GM23338 (cell line): ENCODE measurements at places on chromosomes 1 and 21.

DNA sequence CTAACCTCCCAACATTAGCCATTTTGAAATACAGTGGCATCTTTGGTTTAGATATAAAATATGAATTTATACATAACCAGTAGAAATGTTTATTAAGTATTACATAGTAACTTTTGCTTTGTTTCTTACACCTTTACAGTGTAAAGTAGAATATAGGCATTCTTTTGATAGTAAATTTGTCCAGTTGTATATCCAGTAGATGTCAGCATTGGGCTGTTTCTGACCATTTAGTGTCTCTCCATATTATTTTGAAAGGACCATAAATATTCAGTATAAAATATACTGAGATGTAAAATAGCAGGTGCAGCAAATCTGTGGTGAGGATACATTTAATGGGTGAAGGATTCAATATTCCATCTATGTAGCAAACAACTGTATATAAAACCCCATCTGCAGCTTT lies 115.8 kb upstream of the ZRANB2 start:
- DNase-seq, result peak; percentile 6

DNA sequence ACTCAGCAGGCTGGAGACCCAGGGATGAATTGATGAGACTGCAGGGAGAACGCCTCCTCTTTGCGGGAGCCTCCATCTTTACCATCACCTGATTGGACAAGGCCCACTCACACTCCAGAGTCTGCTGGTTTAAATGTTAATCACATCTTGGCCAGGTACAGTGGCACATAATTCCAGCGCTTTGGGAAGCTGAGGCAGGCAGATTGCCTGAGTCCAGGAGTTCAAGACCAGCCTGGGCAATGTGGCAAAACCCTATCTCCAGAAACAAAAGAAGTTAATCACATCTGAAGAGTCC lies 121.8 kb upstream of the C1orf174 start:
- no peak for DNase-seq

DNA sequence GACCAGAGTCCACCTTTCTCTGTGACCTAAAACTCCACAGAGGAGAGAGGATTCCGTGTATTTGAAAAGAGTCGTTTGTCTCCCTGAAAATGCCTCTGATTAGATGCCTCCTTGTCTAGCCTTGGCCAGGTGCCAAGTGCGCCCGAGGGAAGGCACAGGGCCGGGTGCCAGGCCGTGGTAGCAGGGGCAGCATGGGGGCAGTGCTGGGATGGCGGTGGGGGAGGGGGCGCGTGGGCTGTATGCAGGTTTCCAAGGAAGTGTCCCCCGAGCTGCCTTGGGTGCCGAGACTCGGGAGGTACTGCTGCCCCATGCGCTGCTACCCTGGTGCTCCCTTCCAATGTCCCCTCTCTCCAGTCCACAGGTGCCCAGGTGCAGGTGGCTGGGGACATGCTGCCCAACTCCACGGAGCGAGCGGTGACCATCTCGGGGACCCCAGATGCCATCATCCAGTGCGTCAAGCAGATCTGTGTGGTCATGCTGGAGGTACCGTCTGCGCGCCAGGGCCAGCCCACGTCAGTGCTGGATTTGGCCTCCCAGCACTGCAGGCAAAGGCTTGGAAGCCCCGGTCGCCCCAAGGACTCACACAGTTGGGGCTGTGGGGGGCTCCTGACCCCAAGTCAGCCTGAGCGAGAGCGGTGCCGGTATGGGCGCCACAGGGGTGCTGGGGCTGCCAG lies 70.9 kb upstream of the COL6A1 start:
- DNase-seq, result no peak

- DNase-seq, result no peak
These were observed 7.9 kb downstream of the CRABP2 start for GRCh38 chr1:156697481-156697880.

- no peak for DNase-seq
These were observed 7.3 kb upstream of the KCNA10 start for GRCh38 chr1:110526201-110526780.

DNA sequence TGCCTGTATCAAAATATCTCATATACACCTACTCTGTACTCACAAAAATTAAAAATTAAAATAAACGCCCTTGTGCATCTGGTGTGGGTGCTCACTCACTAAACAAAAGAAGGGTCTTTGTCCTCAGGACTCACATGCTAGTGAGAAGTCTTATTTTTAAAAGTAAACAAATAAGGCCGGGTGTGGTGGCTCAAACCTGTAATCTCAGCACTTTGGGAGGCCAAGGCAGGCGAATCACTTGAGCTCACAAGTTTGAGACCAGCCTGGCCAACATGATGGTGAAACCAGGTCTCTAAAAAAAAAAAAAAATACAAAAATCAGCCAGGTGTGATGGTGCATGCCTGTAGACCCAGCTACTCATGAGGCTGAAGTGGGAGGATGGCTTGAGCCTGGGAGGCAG lies 51.5 kb downstream of the BCAR3 start:
- DNase-seq, result no peak

- no peak for DNase-seq
These were observed 40.9 kb upstream of the CAMK1G start for GRCh38 chr1:209542585-209542984.

DNA sequence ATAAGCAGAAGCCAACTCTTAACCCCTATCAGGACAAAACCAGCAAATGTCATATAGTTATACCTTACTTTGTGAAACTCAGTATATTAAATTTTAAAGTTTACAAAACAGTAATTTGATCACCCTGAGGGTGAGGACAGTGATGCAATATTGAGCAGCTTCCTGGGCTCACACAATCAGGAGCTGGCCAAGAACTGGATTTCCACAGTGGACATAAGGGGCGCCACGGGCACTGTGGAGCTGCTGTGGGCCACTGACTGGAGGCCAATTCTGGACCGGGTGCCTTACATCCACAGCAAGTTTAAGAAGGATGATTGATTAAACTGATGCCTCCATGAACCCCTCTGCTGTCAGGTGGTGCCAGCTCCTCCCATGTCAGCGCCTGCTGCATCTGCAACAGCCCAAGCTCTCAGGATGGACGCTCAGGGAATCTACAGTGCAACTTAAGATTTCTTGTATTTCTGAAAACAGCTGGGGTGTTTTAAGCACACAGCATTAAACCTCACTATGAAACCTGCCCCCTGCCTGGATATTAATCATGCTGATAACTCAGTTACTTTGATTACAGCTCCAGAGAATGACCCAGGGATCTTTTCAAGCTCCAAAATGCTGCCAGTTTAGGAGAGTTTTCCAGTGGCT lies 55.9 kb downstream of the TOR3A start:
- DNase-seq, result no peak
